CD8-positive, alpha-beta memory T cell (primary cell): ENCODE measurements at places on chromosomes 1 and 21. TPM values are rescaled to one million over a fixed set of nuclear protein-coding genes. Genes with fewer than 3 reads are reported as not detected.

DNA sequence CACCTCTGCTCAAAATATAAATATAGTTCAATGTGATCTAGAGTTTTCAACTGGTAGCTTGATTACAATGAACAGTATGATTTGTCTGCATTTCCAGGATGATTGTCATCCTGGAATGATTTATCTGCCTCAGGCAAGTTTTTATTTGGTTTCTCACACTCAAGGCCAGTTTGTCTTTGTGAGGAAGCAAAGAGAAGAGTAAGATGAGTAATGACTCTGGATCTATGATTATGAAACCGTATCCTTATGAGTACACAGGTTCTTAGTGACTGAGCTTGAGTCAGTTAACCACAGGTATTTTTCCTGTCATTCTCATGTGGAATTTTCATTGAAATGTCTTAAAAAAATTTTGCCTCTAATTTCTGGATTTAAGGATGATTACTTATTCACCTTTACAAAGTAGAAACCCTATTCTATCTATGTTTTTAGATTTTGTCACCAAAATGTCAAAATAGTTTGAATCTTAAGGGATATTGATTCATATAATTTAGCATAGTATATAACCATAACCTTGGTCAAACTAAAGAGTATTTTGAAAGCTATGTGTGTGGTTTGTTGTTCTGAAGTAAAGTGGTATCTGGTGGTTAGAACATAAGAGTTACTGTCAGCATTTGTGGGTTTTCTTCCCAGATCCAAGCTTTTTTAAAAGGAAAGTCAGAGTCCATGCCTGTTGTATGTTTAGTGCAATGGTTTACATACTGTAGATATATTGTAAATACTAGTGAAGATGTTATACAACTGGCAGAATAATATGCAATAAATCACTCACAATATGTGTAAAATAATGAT, 145.0 kb downstream of the RASAL2 start:
- no peak for DNase-seq

DNA sequence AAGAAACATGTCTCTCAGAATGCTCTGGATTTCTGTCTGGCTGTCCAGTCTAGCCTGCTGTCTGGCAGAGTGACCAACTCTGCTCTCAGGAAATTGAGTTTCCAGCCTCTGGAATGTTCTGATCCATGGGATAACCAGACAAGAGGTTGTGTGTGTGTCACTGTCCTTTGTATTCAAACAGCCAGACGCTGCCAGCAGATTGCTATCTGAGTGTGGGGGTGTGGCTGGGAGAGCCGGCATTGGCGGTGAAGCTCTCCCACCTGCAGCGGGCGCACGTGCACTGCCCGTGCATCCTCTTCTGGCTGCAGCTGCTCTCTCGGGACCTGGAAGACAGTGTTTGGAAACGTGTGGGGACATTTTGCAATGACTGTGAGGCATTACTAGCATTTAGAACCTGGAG, 26.1 kb downstream of the PKP1 start:
- no peak for DNase-seq

GRCh38 chr1:155966135-155966534, 12.2 kb downstream of the ARHGEF2 start:
- DNase-seq: no peak

The SYT14 gene
- not detected for total RNA-seq
